ENCODE measurements at places on chromosomes 6 and 20.

GRCh38 chr6:169171016-169171415 lies 82.6 kb downstream of the THBS2 start:
- no peak for DNase-seq

- DNase-seq = no peak
These were observed 211.5 kb upstream of the DTNBP1 start for GRCh38 chr6:15874326-15874725.

GRCh38 chr6:126118058-126118755 lies 131.9 kb downstream of the TRMT11 start:
- DNase-seq = no peak

DNA sequence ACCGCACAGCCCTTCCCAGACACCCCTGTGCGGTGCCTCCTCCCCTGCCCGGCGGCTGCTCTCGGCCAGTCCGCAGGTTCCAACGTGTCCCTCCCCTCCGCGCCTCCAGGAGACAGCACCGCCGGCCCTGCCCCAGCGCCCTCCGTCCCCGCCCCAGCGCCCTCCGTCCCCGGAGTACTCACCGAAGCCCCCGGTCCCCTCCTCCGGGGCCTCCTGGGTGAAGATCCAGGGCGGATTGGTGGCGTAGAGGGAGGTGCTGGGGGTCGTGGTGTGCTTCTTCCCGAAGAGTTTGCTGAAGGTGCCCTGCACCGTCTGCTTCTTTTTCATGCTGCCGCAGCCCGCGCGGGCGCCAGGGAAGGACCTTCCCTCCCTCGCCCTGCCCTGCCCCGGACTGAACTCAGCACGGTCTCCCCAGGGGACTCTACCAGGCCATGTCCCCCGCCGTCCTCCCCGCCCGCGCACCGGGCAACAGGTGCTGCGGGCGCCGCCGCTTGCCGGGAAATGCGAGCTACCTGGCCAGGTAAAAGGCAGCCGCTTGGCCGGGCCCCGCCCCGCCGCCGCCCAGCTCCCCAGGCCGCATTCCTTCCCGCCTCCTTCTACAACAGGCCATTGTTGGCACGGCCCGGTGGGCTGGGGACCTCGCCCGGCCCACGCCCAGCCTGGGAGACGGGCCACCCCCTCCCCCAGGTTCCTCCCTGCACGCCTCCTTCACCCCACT lies at the start of gene C6orf132:
Gene C6orf132, minus strand, starts transcription at position 503 of the 718 bp plus-strand sequence. Its CDS starts 176 bp downstream, at position 327.
- no peak for DNase-seq

DNA sequence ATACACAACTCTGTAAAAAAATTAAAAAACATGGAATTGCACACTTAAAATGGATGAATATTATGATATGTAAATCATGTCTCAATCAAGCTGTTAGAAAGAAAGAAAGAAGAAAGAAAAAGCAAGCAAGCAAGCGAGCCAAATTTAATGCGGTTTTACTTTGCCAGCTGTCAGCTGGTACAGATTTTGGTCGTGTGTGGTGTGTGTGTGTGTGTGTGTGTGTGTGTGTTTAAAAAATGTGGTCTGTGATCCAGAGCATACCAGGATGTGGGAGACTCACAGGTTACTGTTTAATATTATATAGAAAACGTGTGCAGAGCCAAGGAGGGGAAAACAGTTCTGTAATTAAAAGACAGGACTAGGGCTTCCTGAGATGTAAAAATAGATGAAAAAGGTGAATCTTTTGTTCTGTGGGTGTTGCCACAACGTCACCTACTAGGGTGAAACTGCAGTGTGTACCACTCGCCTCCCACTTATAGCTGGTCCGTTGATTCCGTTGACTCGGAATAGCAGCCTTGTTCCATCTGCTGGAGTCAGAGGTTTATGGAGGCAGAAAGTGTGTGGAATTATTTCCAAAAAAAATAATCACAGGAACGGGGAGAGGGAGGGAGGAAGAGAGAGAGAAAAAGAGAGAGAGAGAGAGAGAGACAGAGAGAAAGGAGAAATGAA lies 197.7 kb downstream of the BCAS1 start:
- peak; percentile 33 for DNase-seq

DNA sequence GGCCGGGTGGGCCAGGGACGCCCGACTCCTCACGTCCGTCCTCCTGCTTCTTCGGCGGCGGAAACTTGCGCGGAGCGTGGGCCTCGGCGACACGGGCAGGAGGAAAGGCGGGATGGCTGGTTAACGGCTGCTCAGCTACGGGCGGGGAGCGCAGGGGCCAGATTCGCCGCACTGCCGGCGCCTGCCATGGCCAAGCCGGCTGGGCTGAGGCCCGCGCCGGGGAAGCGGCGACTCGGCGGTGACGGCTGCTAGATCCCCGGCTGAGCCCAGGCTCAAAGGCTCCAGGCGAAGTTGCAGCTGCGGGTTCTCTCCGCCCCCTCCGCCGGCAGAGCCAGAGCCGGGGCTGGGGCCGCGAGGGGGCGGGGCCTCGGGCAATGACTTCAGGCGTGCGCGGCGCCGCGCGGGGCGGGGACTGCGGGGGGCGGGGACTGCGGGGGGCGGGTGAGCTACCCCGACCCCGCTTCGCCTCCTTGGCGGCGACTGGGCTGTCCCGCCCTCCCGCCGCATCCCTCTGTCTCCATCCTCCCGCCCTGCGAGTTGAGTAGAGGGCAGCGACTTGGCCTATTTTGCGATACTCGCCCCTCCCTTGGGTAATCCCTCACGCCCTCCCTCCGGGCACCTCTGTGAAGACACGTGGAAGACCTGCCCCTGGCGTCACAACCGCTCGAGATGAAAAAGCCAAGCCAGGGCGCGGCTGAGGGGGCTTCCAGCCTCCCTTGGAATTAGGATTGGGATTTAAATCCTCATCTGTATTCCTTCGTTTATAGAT lies at the start of gene CEP85L:
Gene CEP85L, minus strand, starts transcription at position 310 of the 769 bp plus-strand sequence. CDS start 322 bp downstream, outside the sequence.
- DNase-seq = peak; percentile 87

- no peak for DNase-seq
These were observed 176.3 kb downstream of the ADGRG6 start for GRCh38 chr6:142478117-142478516.

DNA sequence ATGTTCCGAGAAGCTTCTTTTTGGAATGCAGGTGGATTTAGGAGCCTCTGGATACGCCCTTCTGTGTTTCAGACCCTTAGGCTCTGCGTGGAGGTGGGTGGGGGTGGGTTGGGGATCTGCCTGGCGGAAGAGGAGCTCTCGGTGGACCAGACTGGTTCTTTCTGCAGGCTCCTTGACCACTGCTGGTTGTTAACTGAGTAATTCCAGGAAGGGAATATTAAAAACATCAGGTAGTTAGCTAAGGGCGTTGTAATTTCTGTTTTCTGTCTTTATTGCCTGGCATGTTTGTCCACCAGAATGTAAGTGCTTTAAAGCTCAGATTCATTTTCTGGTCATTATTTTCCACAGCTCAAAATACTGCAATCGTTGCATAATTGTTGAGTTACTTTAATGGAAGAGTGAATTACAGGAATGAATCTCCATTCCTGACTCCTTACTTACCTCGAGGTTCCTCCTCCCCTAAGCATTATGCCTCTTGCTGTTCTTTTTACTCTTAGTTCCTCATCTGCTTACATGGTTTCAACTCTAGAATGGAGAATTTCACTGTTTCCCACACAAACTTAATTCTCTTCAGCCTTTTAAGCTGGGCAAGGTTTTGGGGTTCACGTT lies 5.9 kb downstream of the CDYL start:
- no peak for DNase-seq

- no peak for DNase-seq
These were observed 19.8 kb downstream of the SUMO4 start for GRCh38 chr6:149419696-149420404.

DNA sequence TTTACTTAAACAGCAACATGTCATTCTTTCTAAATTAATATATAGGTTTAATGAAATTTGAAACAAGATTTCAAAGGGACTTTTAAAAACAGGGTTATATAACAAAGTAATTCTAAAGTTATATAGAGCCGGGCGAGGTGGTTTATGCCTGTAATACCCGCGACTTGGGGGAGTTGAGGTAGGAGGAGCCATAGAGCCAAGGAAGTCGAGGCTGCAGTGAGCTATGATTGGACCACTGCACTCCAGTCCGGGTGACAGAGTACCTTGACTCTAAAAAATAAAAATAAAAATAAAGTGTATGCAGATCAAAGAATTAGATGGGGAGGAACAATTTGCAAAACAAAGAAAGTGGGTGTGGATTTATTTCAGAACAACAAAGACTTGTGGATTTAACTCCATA lies 151.1 kb upstream of the GLP1R start:
- DNase-seq = no peak

DNA sequence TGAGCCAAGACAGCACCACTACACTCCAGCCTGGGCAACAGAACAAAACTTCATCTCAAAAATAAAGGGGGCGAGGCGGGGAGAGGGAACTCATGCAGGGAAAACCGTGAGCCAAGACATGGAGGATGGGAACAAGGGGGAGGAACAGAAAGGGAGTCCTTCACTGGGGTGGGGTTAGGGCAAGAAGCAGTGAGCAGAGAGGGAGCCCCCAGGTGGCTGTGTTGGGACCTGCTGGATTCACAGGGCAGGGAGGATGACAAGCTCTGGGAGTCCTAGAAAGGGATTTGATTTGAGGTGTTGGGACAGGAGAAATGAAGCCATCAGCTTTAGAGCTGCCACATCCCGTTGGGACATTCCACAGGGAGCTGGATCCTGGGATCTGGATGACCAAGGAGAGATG lies 90.6 kb upstream of the TOP1 start:
- no peak for DNase-seq

DNA sequence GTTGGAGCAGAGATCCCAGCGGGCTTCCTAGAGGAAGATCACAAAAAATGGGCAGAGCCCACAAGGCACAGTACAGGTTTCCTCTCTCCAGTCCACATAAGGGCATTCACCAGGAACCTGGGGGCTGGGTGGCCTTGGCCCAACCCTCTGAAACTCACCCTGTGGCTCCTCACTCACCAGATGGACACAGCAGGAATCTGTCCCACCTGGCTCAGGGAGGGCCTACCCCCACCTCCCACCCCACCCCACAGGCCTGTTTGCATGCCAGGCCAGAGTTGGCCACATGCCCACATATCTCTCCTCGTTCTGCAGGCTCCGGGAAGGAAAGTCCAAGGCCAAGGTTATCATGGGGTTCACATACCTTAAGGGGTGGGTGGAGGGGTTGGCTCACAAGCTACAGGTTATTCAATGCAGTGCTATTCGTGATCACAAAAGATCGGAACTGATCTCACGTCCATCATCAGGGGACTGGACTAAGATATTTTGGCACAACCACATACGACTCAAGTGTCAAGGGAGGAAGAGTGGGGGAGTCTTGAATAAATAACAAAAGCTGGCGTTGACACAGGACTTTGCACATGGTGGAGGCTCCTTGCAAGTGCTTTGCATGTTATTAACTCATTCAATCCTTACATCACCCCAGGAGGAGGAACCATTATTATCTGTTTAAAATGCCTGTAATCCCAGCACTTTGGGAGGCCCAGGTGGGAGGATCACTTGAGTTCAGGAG lies 13.0 kb downstream of the RIPOR3 start:
- DNase-seq = no peak

DNA sequence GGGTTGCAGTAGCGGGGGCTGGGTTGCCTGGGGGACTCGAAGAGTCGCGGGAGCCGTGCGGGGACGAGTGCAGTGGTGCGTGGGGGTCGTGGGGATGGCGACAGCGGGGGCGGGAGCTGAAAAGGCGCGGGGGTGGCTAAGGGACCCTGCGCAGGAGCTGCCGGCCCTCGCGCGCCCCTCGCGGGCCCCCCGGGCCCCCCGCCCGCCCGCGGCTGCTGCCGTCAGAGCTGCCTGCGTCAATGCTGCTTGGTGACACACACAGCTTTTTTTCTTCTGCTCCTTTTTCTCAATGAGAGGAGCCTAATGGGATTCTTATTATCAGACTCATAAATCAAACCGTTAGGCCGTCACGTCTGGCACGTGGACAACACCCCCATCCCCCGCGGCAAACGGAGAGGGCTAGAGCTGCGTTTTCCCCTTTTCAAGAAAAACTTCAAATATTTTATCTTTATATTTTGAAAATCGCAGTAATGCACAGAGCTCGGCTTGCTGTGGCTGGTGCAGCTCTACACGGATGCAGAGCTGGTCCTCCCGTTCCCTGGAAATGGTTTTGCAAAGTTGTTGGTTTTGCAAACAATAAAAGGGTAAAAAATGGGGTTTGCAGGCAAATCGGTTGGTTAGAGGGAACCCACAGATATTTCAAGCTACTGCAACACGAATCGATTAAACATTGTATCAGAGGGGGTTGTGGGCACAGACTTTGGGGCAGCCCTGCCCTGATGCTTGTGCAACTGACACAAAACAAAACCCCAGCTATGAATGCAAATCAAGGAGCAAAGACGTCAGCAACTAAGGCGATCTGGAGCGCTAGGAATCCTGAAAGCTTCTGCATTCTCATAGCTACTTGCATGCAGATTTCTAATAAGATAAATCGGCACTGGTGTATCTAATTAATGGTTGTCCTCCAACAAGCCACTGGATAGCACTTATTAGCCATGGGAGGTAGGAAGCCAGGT lies 161.4 kb downstream of the TBXT start:
- no peak for DNase-seq

- no peak for DNase-seq
These were observed 1.2 kb downstream of the CDC40 start for GRCh38 chr6:110181131-110182030.

DNA sequence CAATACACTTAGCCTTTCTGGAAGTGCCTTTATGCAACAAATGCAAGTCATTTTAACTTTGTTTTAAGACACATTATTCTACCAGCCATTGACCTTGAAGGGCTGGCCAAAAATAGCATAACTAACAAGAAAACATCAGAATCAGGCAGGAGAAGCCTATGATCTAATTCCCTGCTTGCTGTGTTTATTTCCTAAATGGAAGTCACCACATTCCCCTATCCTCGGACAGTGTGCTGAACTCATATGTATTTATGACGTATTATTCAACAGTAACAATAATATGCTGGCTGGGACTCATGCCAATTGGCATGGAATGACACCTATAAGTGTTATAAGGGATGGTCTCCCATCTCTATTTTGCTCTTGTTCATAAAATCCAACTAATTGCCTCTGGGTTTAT lies 140.7 kb downstream of the MAP3K7 start:
- DNase-seq = no peak

DNA sequence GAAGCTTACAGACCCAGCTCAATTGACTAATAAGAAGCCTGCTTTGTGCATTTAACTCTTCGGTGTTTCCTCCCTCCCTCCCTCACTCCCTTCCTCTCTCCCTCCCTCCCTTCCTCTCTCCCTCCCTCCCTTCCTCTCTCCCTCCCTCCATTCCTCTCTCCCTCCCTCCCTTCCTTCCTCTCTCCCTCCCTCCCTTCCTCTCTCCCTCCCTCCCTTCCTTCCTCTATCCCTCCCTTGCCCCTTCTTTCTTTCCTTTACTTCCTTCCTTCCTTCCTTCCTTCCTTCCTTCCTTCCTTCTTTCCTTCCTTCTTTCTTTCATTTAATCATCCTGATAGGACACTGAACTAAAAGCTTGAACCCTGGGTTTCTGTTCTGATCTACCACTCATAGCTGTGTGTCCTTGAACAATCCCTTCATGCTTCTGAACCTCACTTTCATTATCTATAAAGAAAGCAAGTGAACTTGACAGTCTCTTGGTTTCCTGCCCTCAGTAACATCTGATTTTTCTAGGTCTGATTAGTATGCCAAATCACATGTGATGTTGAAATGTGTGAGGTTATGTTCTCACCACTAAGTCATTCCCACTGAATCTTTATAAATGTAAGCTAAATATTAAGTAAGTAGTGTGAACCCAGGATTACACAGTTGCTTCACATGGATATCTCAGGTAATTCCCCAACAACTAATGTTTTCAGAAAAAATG lies 132.3 kb upstream of the BMP2 start:
- no peak for DNase-seq

GRCh38 chr20:60116128-60116909 lies 158.1 kb downstream of the CDH26 start:
- DNase-seq = no peak

Measured in T follicular helper cell (primary cell).